ENCODE measurements at places on chromosomes 13 and 19. TPM values are rescaled to one million over a fixed set of nuclear protein-coding genes. Genes with fewer than 3 reads are reported as not detected.

Gene GPR18
- total RNA-seq = not detected

Gene PRSS57
- not detected for total RNA-seq

- H3K36me3 ChIP-seq = peaks cover 38% of the 10 kb centered on the region
- H3K27ac ChIP-seq = no peak overlapping the region
- no peak overlapping the region for H3K4me3 ChIP-seq
- peaks cover 18% of the 10 kb centered on the region for H3K4me1 ChIP-seq
- H3K27me3 ChIP-seq = no peaks in the 10 kb centered on the region
- DNase-seq = no peak
Observed at GRCh38 chr19:11100049-11100448, 10.8 kb downstream of the LDLR start.

Gene ZNF285
- total RNA-seq = 2.0 TPM

Gene S1PR2
- 20.1 TPM for total RNA-seq

DNA sequence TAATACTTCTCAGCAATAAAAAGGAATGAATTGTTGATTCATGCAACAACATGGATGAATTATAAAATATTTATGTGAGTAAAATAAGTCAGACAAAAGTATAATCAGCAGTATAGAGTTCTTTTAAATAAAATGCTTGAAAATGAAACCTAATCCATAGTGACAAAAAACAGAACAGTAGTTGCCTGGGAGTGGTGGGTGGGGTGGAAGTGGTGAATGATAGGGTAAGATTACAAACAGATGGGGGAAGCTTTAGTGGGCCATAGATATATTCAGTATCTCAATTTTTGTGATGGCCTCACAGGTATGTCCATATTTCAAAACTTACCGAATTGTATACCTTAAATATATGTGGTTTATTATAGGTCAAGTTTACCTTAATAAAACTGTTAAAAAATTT, 124.9 kb upstream of the UBL3 start:
- no peak for DNase-seq
- no peaks in the 10 kb centered on the region for H3K27me3 ChIP-seq
- H3K36me3 ChIP-seq = no peaks in the 10 kb centered on the region
- H3K4me1 ChIP-seq = peaks cover 26% of the 10 kb centered on the region
- H3K27ac ChIP-seq = no peak overlapping the region

Gene ZNF112
- total RNA-seq = 3.6 TPM

Gene ZNF490
- total RNA-seq = 8.4 TPM

- no peak overlapping the region for H3K4me3 ChIP-seq
- no peak for DNase-seq
- H3K27ac ChIP-seq = no peak overlapping the region
Observed at GRCh38 chr19:19335408-19336158, 15.0 kb downstream of the MAU2 start.

- peaks cover 5% of the 10 kb centered on the region for H3K4me1 ChIP-seq
- H3K27ac ChIP-seq = no peak overlapping the region
- no peak overlapping the region for H3K4me3 ChIP-seq
- no peaks in the 10 kb centered on the region for H3K36me3 ChIP-seq
- peaks cover 60% of the 10 kb centered on the region for H3K27me3 ChIP-seq
Observed at GRCh38 chr19:35846038-35846668, 6.2 kb downstream of the NPHS1 start.
